ENCODE measurements at places on chromosomes 4 and X. TPM values are rescaled to one million over a fixed set of nuclear protein-coding genes. Genes with fewer than 3 reads are reported as not detected.

DNA sequence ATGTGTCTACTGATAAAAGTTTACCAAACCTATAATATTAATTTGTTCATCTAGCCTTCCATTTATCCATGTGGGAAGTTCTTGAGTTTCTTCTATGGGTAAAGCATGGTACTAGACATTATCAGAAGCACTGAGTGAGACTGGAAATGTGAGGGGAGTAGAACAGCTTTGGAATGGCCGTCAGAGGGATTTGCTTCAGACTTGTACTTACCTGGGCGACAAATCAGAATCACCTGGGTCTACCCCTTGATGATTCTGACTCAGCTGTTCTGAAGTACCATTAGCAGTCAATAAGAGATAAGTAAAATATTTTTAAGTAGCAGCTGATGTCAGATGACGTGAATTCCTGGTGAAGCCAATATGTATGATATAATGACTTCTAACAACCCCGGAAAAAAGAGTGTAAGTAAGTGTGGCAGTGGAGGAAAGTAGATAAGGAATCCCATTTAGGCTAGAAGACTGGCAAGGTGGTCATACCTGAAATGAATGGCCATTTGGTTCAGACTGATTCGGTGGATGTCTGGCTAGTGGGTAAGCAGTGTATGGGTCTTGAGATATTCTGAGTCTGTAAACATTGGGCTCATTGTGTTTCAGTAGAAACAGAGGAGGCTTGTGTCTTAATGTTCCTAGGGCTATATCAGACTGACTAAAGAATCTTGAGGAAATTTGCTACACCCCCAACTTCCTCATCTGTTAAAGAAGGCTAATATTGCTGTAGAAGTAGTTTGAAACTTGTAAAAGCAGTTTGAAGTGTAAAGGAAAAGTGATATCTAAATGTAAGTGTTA is 409.2 kb downstream of the NKX6-1 start:
- no peak for DNase-seq

Gene BST1
- total RNA-seq, result 2.1 TPM

DNA sequence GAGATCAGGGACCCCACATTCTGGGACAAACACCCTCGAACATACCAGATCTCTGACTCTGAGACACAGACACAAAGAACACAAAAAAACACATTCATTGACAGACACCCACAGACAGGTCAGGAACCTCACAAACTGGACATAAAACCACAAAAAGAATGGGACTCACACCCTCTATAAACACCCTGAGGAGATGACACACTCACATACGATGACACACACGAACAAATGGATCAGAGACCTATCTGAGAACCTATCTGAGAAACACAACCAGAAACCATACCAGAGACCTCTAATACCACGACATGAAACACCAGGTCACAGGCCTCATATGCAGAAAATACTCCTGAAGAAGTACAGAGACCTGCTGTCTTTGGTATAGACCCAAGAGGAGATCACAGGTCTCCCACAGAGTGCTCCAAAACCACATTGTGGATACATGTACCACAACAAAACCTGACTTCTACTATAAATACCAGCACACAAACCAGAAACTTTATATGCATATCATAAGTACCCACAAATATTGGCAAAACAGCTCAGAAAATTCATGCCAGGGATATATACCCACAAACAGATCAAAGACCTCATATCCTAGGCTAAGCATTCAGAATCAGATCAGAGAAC is 19.5 kb downstream of the SUV39H1 start:
- DNase-seq, result no peak

DNA sequence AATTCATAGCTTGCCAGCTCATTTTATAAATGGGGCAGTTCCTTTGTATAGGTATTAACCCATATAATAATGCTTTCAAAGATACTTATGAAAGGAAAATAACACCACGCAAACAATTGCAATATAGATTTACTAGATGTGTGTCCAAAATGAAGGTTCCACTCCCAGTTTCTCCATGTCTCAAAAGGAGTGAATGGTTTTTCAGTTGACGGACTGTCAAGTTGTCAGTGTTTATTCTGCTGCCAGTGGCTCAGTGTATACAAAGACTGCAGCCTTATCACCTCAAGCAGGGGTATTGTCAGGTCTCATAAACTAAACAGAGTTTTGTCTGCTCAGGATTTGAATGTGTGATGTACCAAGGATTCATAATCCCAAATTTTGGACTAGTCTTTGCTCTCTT is 585.3 kb upstream of the ATOH1 start:
- no peak for DNase-seq

DNA sequence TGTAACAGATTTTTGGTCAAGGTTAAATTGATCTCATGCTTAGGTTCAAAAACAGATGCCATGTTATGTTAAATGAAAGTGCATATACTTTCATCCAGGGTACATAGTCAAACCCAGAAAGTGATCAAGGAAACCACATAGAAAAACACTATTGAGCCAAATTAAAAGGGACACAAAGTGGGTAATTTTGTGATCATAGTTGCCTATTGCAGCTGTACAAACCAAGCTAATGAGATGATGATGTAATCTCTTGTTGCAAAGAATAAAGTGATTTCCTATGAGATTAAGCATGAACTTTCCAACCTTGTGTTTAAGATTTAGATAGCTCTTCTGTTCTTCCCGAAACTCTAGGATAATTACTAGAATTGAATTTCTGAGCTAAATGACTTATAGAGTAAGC is 20.2 kb upstream of the LIMCH1 start:
- no peak for DNase-seq

Gene NSUN7
- not detected for total RNA-seq

DNA sequence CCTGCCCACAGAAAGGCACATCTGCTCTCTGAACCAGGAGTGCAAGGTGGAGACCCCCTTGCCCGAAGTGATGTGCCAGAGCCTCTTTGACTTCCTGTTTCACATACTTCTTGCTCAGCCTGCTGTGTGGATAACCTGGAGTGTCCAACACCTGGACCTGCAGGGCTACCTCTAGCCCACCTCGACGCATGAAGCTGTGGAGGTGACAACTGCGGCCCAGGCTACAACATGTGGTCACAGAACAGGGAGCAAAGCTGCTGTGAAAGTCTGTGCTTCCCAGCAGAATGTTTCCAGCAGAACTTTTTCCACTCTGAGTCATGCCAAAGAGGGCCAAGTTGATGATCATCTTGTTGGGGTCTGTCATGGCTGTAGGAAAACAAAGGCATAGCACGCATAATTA is 1.5 kb downstream of the GIMD1 start:
- no peak for DNase-seq

Gene MAGEA9B
- not detected for total RNA-seq

GRCh38 chr4:140141210-140141835 is 12.7 kb downstream of the MAML3 start:
- no peak for DNase-seq

DNA sequence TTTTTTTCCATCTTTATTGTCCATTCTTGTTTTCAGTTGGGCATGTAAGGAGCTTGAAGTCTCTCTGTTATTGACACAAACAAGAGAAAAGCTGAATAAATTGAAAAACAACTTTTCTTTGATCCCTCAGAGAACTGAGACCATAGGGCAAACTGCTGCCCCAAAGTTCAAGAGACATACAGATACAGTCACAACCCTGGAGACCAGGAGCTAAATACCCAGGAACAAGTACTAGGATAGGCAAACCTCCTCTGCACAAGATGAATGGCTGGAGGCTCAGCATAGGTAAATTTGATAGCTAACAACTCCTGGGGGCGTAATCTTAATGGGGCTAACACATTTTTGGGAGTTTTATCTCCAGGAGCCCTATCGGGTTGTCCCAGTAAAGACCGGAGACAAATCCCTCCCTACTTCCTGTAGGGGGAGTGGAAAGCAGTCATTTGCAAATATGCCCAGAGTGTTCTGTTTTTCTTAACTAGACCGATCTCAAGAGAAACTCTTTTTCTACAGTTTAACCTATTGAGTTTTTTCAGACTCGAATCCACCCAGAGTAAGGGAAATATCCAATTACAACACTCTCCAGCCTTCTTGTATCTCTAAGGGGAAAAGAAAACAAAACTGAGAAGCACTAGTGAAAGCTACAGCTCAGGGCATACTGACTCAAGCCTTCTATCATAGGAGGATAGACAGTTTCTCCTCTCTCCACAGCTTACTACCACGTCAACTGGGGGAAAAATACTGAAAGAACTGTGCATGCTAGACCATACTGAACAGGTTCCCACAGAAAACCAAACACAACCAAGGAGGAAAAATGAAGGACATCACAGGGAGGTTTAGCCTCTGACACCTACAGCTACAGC is 23.1 kb downstream of the MAGEA8 start:
- no peak for DNase-seq

DNA sequence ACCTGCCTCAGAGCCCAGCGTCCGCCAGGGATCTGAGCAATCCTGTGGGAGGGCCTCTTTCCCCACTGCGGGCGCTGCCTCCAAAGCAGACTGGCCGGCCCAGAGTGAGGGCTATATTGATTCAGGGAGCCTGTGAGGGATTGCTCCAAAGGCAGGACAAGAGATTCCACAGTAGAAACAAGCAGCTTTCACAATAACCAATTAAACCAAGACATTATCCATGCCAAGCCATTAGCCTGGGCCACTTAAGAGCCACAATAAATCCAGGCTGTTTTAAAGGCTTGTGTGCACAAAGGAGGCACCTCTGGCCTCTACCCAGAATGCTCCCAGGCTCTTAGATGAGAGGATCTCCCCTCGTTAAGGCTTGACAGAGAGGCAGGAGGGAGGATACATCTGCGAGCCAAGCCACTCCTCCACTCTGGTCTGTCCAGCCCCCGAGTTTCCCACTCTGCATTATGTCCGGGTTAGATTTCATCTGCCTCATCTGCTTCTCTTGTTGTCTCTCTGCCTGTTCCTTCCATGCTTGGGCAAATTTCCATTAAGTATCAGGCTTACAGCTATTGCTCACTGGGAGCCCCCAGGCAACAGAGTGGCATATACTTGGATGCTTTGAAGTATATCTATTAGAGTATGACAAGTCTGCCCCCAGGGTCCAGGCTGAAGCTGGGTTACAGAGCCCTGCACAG is 357.9 kb downstream of the UNC5C start:
- no peak for DNase-seq

DNA sequence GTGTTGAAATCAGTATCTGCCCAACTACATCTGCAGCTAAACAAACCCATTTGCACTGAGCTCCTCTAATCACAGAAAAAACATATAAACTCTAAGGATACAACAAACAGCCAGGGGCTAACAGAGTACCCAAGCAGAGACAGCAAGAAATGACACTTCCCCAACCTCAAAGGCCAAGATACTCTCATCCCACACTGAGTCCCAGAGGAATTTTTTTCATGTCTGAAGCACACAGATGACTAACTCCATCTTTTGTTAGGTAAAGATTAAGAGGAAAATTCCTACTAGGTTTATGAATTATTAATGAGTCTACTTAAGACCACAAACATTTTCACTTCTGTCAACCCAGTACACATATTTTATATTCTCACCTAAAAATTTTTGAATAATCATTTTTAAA is 31.6 kb downstream of the SEPSECS start:
- DNase-seq, result no peak

Gene ATP2B3
- 0.04 TPM for total RNA-seq

GRCh38 chrX:154742613-154743012 is 8.3 kb downstream of the GAB3 start:
- DNase-seq, result no peak

Gene FRG2
- total RNA-seq, result not detected
